ENCODE measurements at places on chromosomes 6 and 20.
A peak's percentile ranks its signal among the peaks of the same experiment; 100 is the strongest.

GRCh38 chr6:121748850-121749249, 313.4 kb downstream of the GJA1 start:
- no peak for DNase-seq

GRCh38 chr20:46253391-46253790, 54.9 kb downstream of the CDH22 start:
- DNase-seq: no peak

- no peak for DNase-seq
Observed at GRCh38 chr20:57693002-57693582, 16.7 kb downstream of the PMEPA1 start.

DNA sequence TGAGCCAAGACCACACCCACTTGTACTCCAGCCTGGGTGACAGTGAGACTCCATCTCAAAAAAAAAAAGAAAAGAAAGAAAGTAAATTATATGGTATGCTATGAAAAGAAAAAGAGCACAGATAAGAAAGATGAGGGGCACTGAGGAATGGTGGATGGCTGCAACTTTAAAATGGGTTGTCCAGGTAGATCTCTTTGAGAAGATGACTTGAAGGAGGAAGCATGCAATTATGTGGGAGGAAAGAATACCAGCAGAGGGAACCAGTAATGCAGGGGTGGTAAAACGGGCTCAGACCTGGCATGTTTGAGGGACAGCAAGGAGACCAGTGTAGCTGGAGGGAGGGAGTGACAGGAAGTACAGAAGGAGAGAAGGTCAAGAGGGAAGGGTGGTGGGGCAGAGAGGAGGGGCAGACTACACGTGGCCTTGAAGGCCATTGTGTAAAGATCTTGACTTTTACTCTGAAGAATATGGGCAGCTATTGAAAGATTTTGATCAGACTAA, 22.3 kb downstream of the LINC00237 start:
- DNase-seq: no peak

- DNase-seq: no peak
Observed at GRCh38 chr20:2995796-2996195, 47.6 kb upstream of the GNRH2 start.

- no peak for DNase-seq
Observed at GRCh38 chr6:159234102-159234553, 64.9 kb downstream of the FNDC1 start.

- no peak for DNase-seq
Observed at GRCh38 chr6:14455427-14455826, 337.9 kb downstream of the CD83 start.

GRCh38 chr6:157427969-157428368, 47.0 kb downstream of the ZDHHC14 start:
- no peak for DNase-seq

GRCh38 chr6:52595796-52596130, 18.9 kb upstream of the TRAM2 start:
- DNase-seq: no peak

- DNase-seq: peak; percentile 17
Observed at GRCh38 chr6:159077123-159077522, 32.3 kb upstream of the TAGAP start.

- no peak for DNase-seq
Observed at GRCh38 chr20:50798650-50799049, 3.8 kb downstream of the BCAS4 start.

DNA sequence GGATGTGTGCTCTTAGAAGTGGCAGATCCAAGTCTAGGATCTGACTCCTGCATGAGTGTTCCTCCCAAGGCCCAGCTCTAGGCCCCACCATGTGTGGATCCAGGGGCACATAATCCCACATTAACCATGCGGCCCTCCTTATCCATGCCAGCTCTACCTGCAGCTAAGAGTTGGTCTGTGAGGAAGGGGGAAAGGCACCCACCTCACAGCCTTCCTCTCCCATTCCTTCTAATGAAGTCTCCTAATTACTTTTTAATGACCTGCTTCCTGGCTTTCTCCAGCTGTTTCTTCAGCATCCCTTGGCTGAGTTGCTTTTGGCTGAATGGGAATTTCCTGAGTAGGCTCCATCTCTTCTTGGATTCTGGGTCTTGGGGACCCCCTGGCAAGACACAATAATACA, 52.2 kb downstream of the NPEPL1 start:
- no peak for DNase-seq

- no peak for DNase-seq
Observed at GRCh38 chr6:26123947-26124780, 36.9 kb downstream of the HFE start.

DNA sequence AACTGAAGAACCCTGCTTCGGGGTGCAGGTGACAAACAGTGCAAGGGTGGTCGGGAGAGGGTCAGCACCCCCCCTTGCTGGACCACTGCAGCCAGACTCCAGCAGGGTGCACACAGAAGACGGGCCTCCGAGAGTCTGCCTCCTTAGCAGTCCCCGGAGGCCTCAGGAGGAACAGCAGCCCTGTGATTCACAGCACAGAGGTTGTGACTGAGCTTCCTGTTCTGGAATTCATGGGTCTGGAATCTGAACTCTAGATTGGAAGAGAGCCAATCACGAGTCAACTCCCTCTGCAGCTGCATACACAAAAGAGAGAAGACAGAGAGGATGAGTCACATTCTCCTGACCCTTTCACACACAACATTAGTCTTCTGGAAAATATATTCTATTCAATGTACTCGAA, 249.0 kb upstream of the OPRM1 start:
- DNase-seq: no peak

DNA sequence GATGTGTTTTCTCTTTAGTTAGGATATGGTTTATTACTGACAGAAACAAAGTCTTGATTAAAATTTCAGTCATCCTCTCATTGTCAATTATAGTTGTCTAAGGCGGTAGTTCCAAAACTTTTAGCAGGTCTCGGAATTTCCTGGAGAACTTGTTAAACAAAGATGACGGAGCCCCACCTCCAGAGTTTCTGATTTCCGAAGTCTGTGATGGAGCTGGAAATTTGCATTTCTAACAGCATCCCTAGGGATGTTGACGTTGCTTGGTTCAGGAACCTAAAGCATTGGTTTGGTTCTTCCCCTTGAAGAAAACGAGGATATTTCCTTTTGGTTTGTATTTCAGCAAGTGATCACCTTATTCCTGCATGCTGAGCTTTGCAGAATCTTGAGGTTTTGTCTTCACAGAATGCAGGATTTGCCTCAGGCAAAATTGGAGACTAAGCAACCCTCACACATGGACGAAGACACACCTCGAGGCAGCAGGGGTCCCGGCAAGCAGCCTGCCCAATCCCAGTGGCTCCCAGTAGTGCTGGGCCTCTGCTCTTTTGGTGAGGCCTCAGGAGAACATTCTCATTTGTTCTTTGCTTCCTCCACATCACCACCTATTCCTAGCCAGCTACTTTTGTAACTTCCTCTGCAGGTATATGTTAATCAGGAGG, 187.1 kb upstream of the PHACTR1 start:
- DNase-seq: no peak

DNA sequence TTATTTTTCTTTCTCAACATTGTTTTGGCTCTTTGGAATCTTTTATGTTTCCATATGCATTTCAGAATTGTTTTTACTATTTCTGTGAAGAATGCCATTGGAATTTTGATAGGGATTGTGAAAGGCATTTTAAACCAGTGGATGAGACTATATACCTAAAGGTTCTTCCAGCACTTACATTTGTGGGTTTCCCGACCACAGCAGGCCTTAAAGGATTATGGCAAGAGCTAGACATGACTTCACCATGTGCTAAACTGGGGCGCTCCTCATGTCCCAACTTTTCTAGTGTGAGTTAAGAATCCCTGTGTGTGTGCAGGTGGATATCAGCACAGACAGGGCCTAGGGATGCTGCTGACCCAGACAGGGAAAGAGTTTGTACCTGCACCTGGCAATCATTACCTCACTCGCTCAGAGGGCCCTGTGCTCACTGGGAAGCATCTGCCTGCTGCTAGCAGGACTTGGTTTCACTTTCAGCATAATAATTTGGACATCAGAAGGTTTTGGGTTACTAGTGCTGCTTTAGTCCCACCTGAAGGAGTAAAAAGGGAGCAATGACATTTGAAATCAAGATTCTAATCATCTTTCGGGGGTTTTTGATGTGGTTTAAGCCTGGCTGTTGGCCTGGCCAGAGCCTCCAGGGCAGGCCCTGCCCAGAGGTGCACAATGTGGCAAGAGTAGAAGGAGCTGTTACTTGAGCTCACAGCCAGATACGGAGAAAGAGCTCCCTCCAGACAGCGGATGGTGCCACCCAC, 137.1 kb downstream of the CDC5L start:
- no peak for DNase-seq

DNA sequence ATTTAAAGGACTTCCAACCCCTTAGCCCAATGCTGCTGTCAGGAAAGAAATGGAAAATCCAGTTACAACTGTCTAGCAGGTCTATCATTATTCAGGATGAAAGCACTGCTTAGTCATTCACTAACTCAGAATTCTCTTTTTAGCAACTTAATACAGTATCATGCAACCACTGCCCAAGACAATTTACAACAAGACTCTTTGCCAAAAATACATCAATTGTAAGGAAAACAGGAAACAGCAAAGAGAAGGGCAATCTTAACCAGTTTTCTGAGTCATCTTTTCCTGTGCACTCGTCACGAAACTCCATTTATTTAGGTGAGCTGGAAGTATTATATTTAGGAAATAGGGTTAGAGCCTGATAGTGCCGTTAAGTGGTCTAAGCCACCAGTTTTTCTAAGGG, 1197.7 kb upstream of the CITED2 start:
- no peak for DNase-seq

- no peak for DNase-seq
Observed at GRCh38 chr20:24851346-24852019, 97.6 kb upstream of the CST7 start.

DNA sequence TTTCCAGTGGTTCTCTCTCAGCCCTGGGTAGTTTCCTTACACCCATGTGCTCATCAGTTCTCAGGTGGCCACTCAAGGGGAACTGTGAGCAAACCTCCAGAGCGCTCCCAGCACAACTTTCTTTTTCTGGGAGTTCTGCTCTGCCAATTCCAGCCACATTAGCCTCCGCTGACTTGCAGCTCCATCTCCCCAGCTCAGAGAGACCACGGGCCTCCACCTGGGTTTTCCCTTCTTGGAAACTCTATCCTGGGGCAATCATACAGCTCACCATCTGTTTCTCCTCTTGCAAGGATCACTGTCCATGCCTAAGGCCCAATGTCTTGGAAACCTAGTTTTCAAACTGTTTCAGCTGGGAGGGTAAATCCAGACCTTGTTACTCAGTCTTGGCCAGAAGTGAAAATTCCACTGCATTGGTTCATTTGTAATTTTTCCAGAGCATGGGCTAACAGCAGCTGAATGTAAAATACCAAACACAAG, 129.9 kb downstream of the EYA2 start:
- no peak for DNase-seq

DNA sequence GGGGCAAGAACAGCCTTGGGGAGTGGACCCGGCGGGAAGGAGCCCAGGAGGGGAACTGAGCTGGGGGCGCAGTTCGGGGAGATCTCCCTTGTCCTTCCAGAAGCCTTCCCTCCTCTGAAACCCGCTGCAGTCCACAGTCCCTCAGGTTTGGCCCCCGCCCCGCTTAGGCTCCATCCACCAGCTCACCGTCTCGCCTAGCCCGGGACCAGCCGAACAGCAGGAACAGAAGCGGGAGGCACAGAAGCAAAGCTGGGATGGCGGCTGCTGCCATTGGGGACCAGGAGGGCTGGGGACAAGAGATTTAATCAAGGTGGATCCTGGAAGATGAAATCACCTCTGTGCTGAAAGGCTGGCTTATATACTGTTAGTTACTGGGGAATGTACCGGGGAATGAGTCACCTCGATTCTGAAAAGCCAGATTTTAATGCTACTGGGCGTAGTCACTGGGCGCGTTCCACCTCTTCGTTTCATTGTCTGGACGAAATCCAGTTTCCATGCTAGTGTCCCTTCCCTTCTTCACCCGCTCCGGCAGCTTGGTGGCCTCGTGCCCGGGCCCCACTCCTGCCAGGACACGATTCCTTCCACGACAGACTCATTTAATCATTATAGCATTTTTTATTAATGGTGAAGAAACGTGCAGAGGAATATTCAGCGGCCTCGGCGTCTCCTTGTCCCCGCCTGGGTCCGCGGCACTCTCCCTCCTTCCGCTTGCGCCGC, at the start of gene RAET1L:
Gene RAET1L (minus strand): TSS at position 332 of the 717 bp plus-strand sequence. CDS start 61 bp downstream, at position 271.
- no peak for DNase-seq

- DNase-seq: no peak
Observed at GRCh38 chr20:17558941-17559304, 11.0 kb upstream of the DSTN start.

DNA sequence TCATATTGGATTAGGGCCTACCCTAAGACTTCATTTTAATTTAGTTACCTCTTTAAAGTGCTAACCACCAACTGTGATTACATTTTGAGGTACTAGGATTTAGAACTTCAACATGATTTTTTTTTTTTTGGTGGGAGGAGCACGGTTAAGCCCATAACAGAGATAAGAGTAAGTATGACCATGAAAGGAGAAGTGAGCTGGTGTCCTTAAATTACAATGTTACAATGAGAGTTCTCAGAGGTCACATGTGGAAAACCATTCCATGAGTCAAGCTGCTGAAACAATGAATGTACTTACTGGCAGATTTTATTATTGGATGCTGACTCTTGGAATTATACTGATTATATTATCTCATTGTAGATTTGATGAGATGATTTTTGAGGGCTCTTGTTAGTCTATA, 779.3 kb upstream of the CITED2 start:
- DNase-seq: no peak

DNA sequence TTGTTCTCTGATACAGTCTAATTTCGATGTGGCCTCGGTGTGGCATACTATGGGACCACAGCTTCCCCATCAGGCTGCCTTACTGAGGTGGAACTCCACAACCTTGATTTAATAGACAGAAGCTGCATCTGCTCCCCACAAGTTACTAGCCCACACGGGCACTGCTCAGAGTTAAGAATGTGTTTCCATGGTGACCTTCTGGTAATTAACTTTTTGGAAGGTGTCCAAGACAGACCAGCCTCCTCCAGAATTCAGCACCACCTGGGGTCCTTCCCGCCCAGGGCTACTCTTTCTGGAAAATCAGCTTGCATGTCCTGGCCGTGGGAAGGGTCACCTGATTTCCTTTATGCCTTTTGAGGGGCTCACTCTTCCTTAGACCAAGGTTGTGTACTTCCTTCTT, 48.7 kb upstream of the CDH4 start:
- no peak for DNase-seq

- DNase-seq: no peak
Observed at GRCh38 chr6:21665392-21666200, 72.0 kb downstream of the SOX4 start.

- DNase-seq: no peak
Observed at GRCh38 chr6:149454346-149454848, 30.4 kb downstream of the ZC3H12D start.

GRCh38 chr20:51159303-51159702, 136.4 kb upstream of the KCNG1 start:
- no peak for DNase-seq

- DNase-seq: no peak
Observed at GRCh38 chr6:137126875-137127485, 46.5 kb downstream of the IL22RA2 start.

Measured in activated CD8-positive, alpha-beta memory T cell treated with anti-CD3 and anti-CD28 coated beads for 1 hour (primary cell).